ENCODE measurements at places on chromosomes 3 and 15.

DNA sequence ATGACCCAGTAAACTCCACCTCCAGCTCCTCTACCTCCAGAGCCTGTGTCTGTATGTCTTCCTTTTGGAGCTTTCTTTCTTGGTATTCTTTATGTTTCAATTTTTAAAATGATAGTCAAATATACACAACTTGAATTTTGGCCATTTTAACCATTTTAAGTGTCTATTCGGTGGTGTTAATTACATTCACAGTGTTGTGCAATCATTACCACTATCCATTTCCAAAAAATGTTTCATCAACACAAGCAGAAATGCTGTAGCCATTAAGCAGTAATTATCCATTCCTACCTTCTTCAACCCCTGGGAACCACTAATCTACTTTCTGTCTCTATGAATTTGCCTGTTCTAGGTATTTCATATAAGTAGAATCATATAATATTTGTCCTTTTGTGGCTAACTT is 194.5 kb upstream of the TSC22D2 start:
- DNase-seq: no peak

DNA sequence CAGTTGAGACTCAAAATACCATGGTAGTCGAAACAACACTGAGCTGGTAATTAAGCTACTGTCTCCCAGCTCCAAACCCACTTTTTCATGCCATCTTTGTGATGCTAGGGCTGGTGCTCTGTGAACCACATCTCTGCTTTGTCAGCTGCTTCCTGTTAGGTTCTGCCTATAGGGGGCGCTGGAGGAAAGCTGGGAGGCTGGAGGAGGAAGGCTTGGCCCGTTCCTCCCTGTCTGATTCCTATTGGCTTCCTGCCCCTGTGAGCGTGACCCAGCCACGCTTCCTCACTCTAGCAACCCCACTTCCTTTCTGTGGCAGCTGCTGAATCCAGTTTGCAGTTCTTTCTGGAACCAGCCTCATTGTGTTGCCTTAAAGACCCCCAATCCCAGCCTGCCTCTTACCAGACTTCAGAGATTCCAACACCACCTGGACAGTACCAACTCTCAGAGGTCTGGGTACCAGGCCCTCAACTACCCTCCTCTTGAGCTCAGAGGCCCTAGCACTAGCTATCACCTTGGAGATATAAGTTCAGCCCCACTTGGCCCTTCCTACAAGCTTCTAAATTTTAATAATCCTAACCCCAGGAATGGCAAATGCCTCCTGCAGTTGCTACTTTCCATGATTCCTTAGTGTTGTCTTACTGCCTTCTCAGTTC is 120.9 kb downstream of the ERC2 start:
- no peak for DNase-seq

DNA sequence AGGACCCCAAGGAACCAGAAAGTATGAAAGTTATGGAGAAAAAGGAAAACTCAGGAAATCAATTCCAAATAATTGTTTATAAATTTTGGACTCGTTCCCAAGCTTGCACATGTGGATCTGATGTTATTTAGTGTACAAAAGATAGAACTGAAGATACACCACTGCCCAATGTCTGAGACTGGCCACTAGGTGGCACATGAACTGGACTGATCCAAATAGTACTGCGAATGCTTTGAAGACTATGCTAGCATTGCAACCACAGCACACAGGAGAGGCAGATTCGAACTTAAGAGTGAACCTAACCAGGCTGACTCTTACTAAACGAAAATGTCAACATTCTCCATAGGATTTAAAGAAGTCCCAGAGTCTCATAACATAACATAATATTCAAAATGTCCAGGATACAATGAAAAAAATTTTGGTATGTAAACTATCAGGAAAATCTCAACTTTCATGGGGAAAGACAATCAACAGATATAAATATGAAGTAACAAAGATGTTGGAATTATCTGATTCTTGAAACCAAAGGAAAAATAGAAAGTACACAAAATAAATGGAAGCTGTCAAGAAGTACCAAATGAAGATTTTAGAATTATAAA is 596.7 kb downstream of the FGF12 start:
- DNase-seq: peak; percentile 47

GRCh38 chr3:32203854-32204253 is 34.6 kb upstream of the CMTM8 start:
- DNase-seq: no peak

DNA sequence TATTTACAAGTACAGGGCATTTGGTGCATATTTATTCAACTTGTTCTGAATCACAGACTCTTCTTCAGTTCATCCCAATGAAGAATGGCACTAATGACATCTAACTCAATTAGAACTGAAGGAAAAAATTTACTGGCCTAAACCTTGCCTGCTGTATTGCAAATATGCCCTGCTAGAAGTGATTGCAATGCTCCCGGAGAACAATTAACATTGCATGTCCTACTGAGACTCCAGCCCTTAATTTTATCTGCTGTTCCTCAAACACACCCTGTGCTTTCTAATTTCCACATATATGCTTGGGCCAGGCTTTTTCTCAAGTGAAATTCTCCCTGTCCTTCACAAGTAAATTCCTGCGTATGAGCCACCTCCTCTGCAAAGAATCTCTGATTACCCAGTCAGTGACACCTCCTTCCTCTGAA is 8.3 kb downstream of the ACKR4 start:
- DNase-seq: no peak

DNA sequence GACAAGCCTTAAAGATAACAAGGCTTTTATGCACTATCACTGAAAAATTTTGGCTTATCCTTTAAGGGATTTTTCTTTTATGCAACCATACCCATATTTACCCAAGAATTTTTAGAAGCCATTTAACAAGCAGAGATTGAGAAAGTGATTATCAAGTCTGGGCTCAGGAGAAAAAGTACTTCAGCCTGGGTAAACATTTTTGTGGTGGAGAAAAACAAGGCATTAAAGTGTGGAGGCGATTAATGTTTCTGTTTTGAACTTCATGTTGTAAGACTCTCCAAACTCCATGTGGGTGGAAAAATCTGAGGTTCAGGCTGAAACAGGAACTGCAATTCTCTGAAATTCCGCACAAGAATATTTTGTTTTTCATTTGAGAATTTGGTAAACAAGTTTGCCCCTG is 260.4 kb upstream of the KCNMB2 start:
- DNase-seq: no peak

DNA sequence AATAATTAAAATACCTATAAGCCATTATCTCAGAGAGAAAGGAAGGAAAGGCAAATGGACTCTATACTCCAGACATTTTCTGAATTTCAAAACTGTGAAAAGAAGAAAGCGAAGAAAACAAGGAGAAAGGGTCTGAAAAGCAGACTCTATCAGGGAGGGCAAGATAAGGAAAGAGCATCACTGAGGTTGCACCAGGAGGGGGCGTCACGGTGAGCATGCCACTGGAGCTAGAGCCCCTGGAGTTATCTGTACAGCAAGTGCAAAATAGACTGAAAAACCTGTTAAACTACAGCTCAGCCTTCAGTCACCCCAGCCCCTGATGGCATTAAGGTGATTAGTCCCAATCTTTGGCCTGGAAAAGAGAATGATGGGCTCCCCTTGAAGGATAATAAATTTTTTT is 514.3 kb downstream of the GABRG3 start:
- no peak for DNase-seq

- DNase-seq: no peak
Observed at GRCh38 chr3:131933665-131934064, 101.1 kb downstream of the CPNE4 start.

DNA sequence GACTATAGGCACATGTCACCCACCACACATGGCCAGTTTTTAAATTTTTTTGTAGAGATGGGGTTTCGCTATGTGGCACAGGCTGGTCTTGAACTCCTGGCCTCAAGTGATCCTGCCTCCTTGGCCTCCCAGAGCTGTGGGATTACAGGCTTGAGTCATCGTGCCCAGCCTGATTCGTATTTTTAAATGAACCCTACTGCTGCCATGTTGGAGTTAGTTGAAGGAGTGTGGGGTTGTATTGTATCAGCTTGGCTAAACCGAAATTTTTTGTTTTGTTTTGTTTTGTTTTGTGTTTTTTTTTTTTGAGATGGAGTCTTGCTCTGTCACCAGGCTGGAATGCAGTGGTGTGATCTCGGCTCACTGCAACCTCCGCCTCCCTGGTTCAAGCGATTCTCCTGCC is 11.8 kb upstream of the ZNF770 start:
- DNase-seq: no peak

GRCh38 chr3:170697131-170697530 is 111.3 kb upstream of the SLC7A14 start:
- DNase-seq: no peak

DNA sequence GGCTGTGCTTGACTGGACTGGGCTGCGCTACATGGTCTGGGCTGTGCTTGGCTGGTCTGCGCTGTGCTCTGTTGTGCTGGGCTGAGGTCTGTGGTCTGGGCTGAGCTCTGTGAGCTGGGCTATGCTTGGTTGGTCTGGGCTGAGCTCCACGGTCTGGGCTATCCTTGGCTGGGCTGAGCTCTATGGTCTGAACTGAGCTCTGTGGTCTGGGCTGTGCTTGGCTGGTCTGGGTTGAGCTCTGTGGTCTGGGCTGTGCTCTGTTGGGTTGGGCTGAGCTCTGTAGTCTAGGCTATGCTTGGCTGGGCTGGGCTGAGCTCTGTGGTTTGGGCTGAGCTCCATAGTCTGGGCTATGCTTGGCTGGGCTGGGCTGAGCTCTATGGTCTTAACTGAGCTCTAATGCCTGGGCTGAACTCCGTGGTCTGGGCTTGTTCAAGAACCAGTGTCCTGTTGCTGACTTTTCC is 92.0 kb downstream of the PLXNA1 start:
- peak; percentile 29 for DNase-seq

DNA sequence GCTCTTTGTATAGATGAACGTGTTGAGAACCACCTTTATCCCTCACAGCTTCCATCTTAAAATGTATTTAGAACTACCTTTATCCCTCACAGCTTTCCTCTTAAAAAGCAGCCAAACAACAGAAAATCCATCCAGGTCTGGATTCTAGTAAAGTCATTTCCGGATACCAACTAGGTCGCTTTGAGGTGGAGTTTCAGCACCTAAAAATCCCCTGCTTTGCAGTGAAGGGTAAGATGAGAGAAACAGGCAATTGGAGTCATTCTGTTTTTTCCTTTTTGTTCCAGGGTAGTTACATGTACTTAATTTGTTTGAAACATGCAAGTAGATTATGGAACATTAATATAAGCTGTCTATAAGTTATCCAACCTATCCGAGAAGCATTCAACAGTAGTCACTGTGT is 192.0 kb downstream of the UBE2E2 start:
- no peak for DNase-seq

All from NCI-H1694 treated with DMSO at 0.1 percent for 48 hours (cell line).